ENCODE measurements at places on chromosomes 12 and 14.

GRCh38 chr14:68349900-68350629 lies 442.8 kb downstream of the ZFP36L1 start:
- DNase-seq, result no peak

DNA sequence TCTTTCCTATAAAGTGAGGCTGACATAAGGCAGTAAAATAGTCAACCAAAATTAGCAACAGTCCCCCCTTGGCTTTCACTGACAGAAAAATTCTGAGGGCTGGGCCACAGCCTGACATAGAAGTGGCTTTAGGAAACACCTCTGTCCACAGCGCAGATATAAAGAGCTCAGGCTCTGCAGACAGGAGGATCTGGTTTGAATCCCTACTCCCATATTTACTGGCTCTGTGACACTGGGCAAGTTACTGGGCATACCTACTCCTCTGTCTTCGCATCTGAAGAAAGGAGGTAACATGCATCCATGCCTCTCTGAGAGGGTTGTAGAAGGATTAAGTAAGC lies 95.3 kb downstream of the STXBP6 start:
- no peak for DNase-seq

DNA sequence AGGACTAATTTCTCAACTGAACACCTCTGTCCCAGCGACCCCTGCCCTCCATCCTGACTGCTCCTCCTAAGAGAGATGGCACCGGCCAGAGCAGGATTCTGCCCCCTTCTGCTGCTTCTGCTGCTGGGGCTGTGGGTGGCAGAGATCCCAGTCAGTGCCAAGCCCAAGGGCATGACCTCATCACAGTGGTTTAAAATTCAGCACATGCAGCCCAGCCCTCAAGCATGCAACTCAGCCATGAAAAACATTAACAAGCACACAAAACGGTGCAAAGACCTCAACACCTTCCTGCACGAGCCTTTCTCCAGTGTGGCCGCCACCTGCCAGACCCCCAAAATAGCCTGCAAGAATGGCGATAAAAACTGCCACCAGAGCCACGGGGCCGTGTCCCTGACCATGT lies 756 bp downstream of the RNASE7 start:
- no peak for DNase-seq

GRCh38 chr12:8606890-8607289 lies 5.8 kb downstream of the AICDA start:
- no peak for DNase-seq

- DNase-seq, result no peak
These were observed 11.6 kb downstream of the AHSA1 start for GRCh38 chr14:77469539-77469938.

DNA sequence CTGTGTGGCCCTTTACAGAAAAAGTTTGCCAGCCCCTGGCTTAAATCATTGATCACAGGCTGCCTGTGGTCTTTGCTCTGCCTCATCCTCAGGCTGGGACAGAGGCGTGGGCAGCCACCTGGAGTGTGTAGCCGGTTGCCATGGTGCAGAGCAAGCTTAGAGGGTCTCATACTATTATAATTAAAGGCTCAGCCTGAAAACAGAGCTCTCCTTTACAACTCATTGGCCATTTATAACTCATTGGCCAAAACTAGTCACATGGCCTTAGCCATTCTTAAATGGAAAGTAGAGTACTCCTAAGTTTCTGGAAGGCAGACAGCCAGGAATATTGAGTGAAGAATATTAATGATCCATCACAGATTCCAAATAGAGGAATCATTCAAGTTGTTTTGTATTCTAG lies 3.0 kb downstream of the HSP90B1 start:
- DNase-seq, result no peak

DNA sequence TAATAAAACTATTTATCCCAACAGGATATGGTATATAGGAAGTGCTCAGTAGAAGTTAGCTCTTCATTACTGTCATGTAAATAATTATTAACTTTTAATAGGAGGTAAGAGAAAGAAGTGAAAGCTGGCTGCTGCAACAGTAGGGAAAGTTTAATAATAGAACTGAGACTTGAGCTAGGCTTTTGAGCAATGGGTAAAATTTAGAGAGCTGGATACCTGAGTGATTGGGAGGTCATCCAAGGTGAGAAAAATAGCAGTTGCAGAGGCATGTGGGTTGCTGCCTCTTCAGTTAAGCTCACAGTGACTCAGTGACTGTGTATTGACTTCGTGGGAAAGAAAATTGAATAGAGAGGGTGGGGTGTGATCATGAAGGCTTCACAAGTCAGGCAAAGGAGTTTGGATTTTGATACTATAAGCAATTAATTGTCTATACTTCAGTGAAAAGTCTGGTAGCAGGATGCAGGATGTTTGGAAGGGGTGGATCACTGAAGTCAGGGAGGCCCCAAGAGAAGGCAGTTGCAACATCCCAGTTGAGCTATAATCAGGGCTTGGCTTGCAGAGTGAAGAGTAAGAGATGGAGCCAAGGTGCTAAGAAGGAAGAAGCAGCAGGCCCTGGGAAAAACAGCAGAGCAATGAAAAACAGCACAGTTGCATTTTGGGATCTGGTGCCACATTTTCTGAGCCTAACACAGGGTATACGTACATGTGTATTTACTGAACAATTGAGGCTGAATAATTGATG lies 172.0 kb upstream of the FRMD6 start:
- no peak for DNase-seq

DNA sequence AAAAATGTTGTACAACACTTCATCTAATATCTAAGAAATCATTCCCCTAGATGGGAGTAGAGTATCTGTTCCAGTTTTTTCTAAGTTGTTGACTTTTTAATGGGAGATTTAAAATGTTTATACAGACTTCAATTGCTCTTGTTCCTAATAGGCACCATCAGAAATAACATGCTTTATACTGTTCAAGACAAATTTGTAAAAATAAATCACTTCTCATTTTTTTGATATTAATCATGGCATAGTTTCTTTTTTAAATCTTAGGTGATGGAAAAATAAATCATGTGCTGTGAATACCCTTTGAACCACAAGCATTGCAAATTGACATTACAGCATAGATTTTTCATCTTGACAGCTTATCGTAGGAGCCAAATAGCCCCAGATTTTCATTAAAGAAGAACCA lies 473.5 kb upstream of the MGAT4C start:
- DNase-seq, result no peak

DNA sequence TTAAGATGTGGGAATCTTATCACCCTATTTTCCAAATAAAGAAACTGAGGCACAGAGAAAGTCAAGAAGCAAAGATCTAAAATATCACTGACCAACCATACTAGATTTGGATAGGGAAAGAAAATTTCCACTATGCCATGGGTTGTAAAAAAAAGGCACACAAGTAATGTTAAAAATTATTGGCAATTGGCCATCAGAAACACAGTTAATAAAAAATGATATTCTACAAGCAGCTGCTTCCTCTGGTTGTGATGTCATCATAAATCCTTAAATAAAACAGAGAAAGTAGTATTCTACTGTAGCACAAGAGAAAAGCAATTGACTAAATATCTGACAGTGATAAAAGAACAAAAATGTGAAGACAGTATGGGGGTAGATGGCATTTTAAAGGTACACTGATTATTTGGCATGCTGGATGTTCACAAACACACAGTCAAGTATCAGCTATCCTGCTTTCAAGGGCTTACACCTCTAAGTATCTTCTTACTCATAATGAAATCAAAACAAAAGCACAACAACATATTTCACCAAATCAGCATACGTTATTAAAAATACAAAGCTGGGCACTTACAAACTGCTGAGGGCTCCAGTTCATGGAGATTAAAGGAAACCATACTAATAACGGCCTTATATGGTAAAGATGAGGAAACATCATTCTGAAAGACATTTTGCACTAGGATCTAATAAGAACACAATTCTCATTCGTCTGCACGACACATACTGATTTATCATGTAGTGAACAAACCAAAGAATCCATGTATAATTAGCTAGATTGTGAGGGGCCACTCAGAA lies 45.7 kb downstream of the CORO1C start:
- DNase-seq, result no peak

DNA sequence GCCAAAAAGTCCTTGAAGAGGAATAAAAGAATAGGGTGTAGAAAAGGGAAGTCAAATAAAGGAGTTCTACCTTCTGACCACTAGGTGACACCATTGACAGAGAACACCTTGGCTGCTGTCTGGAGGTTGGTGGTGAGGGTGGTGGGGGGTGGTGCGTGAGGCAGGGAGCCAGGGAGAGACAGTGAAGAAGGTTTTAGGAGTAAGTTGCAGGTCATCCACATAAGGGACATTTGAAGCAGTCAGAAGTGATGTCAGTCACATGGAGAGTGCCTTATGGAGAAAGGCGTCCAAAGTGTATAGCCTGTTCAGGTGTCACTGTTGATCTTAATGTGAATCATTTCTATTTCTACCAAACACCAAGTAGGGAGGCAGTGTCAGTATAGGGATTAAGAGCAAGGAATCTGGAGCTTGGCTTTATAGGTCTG lies 279.3 kb upstream of the DDHD1 start:
- DNase-seq, result no peak

DNA sequence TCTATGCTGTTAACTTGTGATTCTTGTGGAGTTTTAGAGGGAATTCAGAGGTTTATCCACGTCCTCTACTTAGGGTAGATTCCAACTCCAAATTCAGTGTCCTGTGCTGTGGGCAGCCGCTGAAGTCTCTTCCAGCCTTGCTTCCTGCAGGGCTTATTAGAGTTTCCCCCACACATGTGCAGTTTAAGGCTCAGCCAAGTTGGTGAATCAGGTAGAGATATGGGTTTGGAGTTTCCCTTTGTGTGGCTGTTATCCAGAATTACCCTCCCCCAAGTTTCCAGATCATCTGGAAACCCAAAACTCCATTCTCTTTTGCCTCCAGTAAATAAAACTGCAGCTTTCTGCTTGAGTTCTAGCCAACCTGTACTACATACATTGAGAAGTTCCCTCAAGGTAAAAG lies 853.7 kb downstream of the GALC start:
- DNase-seq, result no peak

- DNase-seq, result no peak
These were observed 630 bp downstream of the PLEKHH1 start for GRCh38 chr14:67533754-67534085.

- DNase-seq, result no peak
These were observed 91.1 kb upstream of the FUT8 start for GRCh38 chr14:65321370-65321875.

GRCh38 chr14:55577229-55577628 lies 2.8 kb upstream of the KTN1 start:
- DNase-seq, result no peak

- DNase-seq, result no peak
These were observed 22.3 kb downstream of the FBLN5 start for GRCh38 chr14:91925001-91925726.

GRCh38 chr12:6250343-6250742 lies 50.1 kb downstream of the CD9 start:
- no peak for DNase-seq

DNA sequence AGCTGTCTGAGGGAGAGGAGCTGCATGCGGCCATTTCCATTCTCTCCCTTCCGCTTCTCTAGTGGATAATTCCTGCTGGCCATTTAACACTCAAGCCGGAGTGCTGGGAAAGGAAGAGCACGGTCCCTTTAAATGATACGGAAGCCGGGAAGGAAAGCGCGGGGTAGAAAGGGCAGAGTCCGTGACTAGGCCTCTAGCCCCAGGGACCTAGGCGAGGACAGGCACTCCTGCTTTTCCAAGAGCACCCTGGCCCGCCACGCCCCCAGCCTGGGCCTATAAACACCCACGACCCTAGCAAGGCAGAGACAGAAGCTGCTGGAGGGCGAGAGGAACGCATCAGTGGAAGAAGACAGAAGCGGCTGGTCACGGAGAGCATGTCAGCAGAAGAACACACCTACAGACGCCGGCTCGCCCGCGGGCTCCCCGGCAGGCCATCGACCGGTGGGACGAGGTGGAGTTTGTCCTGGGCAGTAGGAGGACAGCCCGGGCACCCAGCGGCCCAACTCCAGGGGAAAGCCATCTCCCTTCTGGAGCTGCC lies 1206.6 kb upstream of the TMEM132C start:
- DNase-seq, result no peak

GRCh38 chr12:6863586-6864321 lies 3.6 kb upstream of the TPI1 start:
- DNase-seq, result no peak

DNA sequence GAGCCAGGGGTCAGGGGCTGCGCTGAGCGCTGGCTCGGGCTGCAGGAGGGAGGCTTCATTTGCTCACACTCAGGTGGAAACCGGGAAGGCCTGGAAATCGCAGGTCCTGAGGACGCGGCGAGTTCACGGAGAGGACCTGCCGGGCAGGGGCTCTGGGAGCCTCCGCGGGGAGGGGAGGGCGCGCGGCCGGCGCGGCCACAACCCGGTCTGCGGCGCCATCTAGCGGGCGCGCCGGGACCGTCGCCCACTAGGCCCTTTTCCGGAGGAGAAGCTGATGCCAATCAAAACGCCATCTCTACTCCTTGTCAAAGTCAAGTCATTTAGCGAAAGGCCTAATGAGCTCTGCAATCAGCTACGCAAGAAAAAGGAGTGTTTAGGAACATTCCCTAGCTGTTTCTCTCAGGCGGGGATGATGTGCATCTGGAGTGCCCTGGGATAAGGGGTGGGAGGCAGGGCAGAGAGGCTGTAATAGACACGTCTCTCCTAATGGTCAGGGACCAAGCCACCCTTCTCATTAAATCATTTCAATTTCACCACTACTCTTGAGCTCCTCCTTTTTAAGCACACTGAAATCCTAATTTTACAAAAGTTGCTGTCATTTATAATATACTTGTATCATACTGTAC lies 885.8 kb upstream of the TMEM132C start:
- DNase-seq, result no peak

DNA sequence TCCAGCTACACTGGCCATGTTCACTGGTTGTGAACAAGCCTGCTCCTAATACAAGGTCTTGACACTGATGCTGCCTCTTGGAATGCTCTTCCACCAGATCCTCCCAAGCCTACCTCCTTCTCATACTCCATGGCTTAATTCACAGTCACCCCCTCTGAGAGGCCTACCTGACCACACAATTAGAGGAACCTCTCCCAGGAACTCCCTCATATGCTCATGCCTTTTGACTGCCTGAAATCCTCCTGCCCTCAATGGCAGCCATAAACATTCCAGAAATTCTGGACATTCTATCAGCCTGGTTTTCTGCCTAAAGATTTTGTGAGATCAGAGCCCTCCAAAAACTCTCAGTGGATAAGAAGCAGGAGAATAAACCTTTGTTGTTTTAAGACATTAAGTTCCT lies 340.2 kb downstream of the C12orf75 start:
- DNase-seq, result no peak

- DNase-seq, result no peak
These were observed 4.1 kb downstream of the C14orf180 start for GRCh38 chr14:104583424-104584306.

- no peak for DNase-seq
These were observed 86.7 kb downstream of the TMEM260 start for GRCh38 chr14:56666294-56666693.

DNA sequence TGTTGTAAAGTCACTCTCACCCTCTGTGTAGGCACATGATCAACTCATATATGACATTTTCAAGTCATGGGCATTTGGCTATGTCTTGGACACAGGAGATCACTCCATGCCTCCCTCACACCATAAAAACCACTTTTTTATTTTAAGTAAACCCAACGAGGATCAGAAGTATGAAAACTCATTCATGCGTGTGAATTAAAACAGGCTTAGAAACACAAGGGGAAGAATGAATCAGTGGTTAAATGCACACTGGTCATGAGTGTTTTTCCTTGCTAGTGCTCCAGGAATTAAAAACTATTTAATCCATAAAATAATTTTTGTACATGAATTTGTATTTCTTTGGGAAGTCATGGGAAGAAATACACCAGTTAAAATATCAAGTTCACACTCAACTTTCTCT lies 198.4 kb downstream of the GALC start:
- no peak for DNase-seq

GRCh38 chr14:90648421-90648820 lies 167.8 kb downstream of the TTC7B start:
- DNase-seq, result no peak
